DMS79 (cell line): ENCODE measurements at places on chromosomes 16 and 17.
A peak's percentile ranks its signal among the peaks of the same experiment; 100 is the strongest.

GRCh38 chr17:33525186-33525585 lies 232.1 kb upstream of the ASIC2 start:
- DNase-seq = no peak

- no peak for DNase-seq
These were observed 289.0 kb upstream of the XYLT1 start for GRCh38 chr16:17759451-17760390.

GRCh38 chr16:67277294-67277998 lies 1.9 kb upstream of the PLEKHG4 start:
- DNase-seq = no peak

- no peak for DNase-seq
These were observed 20.1 kb upstream of the RAI1 start for GRCh38 chr17:17661134-17661533.

DNA sequence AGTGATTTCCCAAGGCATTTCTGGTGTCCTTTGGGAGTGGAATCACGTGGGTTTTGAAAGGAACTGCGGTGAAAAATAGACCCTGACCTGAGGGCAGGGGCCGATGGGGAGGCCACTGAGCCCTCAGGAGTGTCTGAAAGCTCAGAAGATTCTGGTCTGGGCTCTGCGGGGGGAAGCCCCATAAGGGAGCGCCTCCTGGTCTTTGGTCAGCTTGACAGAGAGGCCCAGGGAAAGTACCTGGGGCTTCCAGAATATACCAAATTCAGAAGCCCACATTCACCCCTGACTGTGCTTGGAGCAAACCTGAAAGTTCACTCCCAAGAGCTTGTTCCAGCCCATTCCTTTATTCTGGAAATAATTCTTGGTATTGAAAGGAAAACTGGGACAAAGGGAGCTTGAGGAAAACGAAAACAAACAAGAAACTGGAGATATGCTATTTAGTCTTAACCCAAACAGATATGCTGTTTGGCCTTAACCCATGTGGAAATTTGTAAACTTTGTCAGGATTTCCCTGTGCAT lies 23.2 kb upstream of the NAGLU start:
- DNase-seq = no peak

- no peak for DNase-seq
These were observed 3.9 kb upstream of the RAB40B start for GRCh38 chr17:82702231-82702927.

DNA sequence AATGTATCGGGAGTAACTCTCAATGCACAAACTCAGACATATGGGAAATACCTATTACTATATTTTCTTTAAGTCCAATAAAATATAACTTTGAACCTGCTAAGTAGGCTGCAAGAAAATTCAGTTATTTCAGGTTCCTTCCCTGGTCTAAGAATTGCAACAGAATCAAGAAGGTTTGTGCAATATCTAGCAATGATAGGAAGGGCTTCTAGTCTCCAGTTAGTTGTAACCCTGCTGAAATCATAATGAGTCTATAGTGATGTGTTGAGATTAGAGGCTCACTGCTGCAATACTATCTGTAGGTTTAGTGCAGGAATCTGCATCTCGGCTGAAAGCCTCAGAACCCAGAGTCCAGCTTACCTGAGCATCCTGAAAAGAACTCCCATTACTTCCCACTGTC lies 110.5 kb downstream of the PMP22 start:
- no peak for DNase-seq

GRCh38 chr17:77253611-77254051 lies 112.9 kb downstream of the SEC14L1 start:
- no peak for DNase-seq

DNA sequence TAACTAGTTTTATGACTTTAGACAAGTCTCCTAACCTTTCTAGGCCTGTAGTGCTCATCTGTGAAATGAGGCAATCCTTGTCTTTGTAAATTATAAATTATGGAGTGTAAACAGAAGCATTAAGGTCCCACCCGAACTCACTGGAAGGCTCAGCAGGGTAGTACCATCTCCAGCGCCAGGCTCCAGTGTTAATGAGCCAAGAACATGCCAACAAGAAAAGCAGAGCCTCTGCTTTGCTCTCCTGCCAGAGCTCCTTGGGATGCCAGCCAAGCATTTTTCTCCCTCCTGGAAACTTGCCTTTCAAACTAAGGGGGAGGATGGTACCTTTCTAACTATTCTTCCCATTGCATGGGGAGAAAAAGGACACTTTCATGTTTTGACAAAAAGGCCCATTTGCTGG lies 14.9 kb downstream of the LIMD2 start:
- peak; percentile 25 for DNase-seq

- peak; percentile 92 for DNase-seq
These were observed at the start of gene RPS2 for GRCh38 chr16:1964506-1965395. TSS of gene RPS2 (minus strand) at chr16:1964826. CDS start at chr16:1964625, 201 bp downstream.

DNA sequence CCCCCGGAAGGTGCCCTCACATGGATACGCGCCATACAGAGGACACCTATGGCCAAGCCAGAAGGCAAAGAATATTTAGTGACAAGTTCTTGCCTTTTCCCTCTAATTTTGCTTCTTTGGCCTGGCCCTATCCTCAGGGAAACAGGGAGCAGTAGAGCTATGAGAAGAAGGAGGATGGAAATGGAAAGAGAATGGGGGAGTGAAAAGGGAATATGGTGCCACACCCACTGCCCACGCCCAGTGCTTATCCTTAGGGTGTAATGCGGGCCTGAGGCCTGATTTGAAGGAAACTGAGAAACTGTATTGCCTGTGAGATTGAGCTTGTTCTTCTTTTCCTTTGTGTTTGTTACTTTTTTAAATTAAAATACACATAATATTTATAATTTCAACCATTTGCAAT lies 255.1 kb downstream of the HS3ST3A1 start:
- DNase-seq = no peak

DNA sequence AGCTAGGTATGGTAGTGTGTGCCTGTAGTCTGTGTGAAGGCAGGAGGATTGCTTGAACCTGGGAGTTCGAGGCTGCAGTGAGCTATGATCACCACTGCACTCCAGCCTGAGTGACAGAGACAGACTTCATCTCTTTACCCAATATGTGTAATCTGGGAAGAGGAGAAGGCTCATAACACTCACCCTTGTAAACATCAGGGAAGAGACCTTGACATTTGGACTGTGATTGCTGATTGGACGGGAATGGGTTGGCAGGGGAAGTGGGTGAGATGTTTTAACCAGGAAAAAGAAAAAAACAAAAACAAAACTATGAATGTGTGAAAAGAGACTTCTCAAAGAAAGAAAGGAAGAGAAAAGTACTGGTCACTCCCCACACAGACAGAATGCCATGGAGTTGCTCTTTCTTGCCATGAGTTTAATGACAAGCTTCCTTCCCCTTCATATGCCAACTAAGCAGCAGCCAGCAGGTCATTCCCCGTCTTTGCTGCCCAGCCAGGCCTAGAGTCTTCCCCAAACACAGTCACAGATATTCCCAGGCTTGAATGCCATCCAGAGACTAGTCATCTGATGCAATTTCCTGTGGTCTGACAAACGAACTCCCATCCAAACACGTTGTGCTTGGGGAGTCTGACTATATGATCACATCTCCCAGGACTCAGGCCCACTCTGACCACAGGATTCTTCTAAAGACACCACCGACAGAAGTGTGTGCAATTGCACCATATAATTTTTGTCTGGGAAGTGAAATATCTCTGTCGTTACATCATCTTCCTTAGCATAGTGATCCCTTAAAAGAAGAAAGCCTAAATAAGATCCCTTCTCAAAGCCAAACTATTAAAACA lies 3.6 kb upstream of the XAF1 start:
- no peak for DNase-seq

DNA sequence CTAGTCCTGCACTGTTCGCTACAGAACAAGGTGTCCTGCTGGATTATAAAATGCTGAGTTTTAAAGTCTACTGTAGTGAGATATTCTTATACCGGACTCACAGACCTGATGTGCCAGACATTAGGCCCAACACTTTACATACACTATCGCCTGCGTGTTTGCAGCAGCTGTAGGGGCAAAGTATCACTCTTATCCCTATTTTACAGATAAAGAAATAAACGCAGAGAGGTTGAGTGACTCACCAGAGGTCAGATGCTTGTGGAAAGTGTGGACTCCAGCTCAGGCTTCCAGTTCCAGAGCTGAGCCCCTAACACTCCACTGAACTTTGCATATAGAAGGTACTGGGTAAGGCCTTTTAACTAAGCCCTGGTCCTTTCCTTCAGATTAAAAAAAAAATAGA lies 47.4 kb downstream of the PLXDC1 start:
- DNase-seq = no peak

GRCh38 chr17:29146369-29146972 lies 33.7 kb downstream of the MYO18A start:
- no peak for DNase-seq

GRCh38 chr17:40936437-40936971 lies 942 bp downstream of the KRT23 start:
- no peak for DNase-seq

DNA sequence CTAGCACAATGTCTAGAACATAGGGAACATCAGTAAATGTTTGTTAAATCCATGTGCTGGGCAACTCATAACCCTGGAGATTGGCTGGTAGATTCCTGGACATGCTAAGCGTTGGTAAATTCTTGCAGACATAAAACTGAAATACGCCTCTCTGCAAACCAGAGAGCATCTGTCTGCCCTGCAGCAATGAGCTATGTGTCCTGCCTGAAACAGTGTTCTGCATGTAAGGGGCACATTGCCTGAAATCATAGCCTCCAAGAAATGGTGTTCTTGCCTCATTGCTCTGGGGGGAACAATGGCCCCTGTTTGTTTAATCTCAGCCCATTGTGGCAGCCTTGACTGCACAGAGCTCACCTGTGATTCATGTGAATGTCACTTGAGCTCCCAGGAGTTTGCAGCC lies 113.5 kb upstream of the CCL2 start:
- peak; percentile 18 for DNase-seq

- DNase-seq = no peak
These were observed 1.4 kb upstream of the RHBDL3 start for GRCh38 chr17:32264140-32264799.

- no peak for DNase-seq
These were observed 9.7 kb downstream of the MYO15A start for GRCh38 chr17:18117982-18118975.

- DNase-seq = no peak
These were observed 220.4 kb upstream of the MYOCD start for GRCh38 chr17:12445331-12445730.

DNA sequence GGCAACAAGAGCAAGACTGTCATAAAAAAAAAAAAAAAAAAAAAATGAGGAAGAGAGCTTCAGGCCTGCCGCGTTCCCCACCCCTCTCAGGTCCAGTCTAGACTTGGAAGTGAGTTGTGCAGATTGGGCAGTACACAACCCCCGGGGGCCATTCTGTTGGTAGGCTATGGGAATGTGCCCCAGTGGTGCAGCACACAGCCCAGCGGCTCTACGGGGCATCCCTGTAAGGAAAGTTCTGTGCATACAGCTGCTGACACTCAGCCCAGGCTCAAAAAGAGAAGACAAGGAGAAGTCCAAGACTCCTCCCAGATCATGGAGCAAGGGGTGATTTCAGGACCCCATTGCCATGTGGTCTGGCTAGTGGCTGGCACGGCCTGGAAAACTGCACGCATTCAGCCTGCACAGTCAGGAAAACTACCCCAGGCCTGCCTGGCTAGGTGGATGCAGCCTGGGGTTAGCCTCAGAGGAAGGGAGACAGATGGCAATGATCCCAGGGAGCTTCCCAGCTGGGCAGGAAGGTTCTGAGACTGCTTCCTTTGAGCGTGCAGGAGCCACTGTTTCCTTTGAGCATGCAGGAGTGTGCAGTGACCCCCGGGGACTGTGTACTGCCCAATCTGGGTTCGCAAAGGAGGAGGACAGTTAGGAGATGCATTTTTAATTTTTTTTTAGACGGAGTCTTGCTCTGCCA lies 44.8 kb downstream of the PECAM1 start:
- DNase-seq = no peak

GRCh38 chr16:68328151-68328859 lies 17.5 kb downstream of the PRMT7 start:
- DNase-seq = peak; percentile 56

DNA sequence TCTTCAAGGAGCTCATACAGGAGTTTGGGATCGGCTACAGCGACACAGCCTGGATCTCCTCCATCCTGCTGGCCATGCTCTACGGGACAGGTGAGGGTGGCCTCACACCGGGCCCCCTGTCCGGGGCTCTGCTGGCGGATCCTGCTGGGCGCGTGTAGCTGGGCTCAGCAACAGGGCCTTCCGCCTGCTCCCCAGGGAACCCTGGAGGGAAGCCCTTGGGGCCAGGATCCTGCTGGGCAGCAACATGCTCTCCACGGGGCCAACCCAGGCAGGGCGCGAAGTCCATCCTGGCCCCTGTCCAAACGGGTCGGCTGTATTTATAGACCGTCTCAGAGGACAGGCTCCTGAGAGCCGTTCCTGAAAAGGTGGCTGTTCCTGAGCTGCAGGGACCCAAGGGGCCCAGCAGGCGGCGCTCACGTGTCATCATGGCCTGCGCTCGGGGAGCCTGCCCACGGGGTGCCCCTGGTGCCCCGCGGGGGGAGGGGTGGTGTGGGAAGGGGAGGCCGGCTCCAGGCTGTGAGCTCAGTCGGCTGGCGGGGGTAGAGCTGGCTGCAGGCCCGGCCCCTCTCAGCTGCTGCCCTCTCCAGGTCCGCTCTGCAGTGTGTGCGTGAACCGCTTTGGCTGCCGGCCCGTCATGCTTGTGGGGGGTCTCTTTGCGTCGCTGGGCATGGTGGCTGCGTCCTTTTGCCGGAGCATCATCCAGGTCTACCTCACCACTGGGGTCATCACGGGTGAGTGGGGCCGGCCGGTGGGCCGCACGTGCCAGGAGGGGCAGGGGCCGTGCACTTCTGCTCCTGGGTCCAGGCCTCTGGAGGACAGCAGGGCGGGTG lies 7.5 kb downstream of the SLC16A3 start:
- peak; percentile 47 for DNase-seq

- DNase-seq = no peak
These were observed 655.3 kb downstream of the WWOX start for GRCh38 chr16:78754713-78755112.

DNA sequence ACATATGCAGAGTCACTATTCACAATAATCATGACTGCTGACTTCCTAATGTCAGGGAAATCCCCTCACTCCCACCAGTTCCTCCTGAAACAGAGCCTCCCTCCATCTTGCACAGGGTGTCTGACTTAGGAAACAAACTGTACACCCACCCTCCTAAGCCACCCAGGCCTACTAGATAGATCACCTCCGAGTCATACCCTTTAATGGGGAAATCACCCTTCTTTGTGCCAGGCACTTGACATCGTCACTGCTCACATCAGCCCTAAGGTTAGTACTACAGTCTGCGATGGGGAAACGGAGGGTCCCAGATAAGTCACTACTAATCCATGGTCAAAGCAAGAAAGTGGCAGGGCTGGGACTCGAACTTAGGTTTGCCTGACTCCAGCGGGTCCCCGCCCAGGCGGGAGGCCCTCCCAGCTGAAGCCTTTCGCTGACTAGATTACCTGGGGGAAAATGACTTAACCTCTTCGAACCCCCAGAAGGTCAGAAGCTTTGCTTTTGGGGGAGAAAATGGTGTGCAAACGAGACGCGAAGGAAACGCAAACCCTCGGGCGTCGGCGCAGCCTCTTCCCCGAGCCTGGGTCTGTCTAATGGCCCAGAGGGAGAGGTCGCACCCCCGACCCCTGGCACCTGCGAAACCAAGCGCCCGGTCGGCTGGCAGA lies 3.4 kb upstream of the MLLT6 start:
- peak; percentile 30 for DNase-seq

- no peak for DNase-seq
These were observed 141.8 kb downstream of the KATNIP start for GRCh38 chr16:27691721-27692120.

- DNase-seq = no peak
These were observed 33.2 kb upstream of the MPHOSPH6 start for GRCh38 chr16:82203198-82203597.
